ENCODE measurements at places on chromosomes 5 and 9.

- DNase-seq: peak; percentile 38
- H3K4me1 ChIP-seq: no peaks in the 10 kb centered on the region
- H3K4me3 ChIP-seq: no peak overlapping the region
Observed at GRCh38 chr5:124330595-124331220, 415.7 kb downstream of the ZNF608 start.

GRCh38 chr5:58958701-58959100 is 375.8 kb downstream of the RAB3C start:
- no peak for DNase-seq
- no peak overlapping the region for H3K27ac ChIP-seq

DNA sequence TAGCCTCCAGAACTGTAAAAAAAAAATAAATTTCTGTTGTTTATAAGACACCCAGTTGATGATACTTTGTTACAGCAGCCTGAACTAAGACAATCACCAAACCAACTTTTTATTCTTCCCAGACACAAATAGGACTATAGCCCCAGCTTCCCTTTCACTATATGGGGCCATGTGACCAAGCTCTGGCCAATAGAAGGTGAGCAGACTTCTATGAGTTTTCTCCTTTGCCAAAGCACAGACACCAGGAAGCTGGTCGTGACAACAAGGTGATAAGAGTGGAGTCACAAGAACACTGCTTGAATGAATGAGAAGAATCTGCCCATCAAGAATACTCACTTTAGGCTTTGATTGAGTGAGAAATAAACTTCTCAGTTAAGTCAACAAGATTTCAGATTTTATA is 217.7 kb downstream of the DEPDC1B start:
- no peak overlapping the region for H3K4me3 ChIP-seq
- no peaks in the 10 kb centered on the region for H3K4me1 ChIP-seq

GRCh38 chr5:124182133-124182532 is 564.3 kb downstream of the ZNF608 start:
- DNase-seq: no peak
- H3K36me3 ChIP-seq: no peaks in the 10 kb centered on the region
- no peak overlapping the region for H3K4me3 ChIP-seq
- no peak overlapping the region for H3K27ac ChIP-seq
- H3K27me3 ChIP-seq: no peaks in the 10 kb centered on the region

GRCh38 chr9:91199739-91200497 is 161.8 kb downstream of the AUH start:
- H3K4me1 ChIP-seq: peaks cover 29% of the 10 kb centered on the region
- H3K27me3 ChIP-seq: no peaks in the 10 kb centered on the region
- H3K27ac ChIP-seq: peak overlapping the region; percentile 12
- H3K4me3 ChIP-seq: no peak overlapping the region

DNA sequence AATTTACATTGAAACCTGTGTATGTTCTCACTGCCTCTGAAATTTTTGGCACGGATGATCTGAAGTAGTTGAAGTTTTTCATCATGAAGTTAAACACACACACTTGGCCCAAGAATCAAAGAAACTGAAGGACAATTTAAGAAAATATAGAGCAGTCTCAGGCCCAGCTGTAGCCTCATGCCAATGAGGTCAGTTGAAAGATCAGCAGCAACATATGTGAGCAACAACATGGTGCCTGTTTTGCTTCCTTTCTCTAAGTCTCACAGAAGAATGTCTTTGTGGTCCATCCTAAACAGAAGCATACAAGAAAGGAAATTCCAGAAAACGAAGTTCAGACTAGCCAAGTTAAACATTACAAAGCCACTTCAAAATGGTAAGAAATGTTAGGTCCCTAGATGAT is 1737.2 kb downstream of the MAT2B start:
- DNase-seq: no peak
- H3K27ac ChIP-seq: no peak overlapping the region
- no peaks in the 10 kb centered on the region for H3K4me1 ChIP-seq
- no peak overlapping the region for H3K4me3 ChIP-seq
- H3K27me3 ChIP-seq: no peaks in the 10 kb centered on the region

- no peak for DNase-seq
- H3K27me3 ChIP-seq: peaks cover 54% of the 10 kb centered on the region
- no peaks in the 10 kb centered on the region for H3K36me3 ChIP-seq
- H3K27ac ChIP-seq: no peak overlapping the region
- no peak overlapping the region for H3K4me3 ChIP-seq
- no peaks in the 10 kb centered on the region for H3K4me1 ChIP-seq
Observed at GRCh38 chr5:76083555-76084495, 642 bp downstream of the SV2C start.

GRCh38 chr5:94192658-94193391 is 425.6 kb downstream of the KIAA0825 start:
- no peak overlapping the region for H3K27ac ChIP-seq
- DNase-seq: no peak
- no peaks in the 10 kb centered on the region for H3K4me1 ChIP-seq
- no peaks in the 10 kb centered on the region for H3K36me3 ChIP-seq
- H3K4me3 ChIP-seq: no peak overlapping the region
